Activated CD4-positive, alpha-beta T cell treated with anti-CD3 and anti-CD28 coated beads, Interleukin-2, amount 50 U/mL, for 1 hour (primary cell): ENCODE measurements at places on chromosomes 11 and 22.

DNA sequence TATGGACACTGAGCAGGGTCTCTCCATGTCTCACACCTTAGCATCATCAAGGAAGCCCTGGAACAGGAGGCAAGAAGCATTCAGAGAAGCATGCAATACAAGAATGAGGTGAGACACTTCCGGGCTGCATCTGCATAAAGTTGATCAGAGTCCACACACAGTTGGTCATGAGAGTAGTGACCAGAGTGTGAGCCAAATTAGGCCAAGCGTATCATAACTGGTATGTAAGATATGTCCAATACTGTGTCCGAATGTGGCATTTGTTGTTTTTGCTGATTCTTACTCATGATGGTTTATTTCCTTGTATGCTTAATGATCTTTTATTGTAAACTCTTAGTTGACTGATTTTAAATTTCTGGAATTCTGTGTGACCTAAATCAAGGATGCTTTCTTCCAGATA is 315.7 kb downstream of the INSC start:
- DNase-seq: no peak

DNA sequence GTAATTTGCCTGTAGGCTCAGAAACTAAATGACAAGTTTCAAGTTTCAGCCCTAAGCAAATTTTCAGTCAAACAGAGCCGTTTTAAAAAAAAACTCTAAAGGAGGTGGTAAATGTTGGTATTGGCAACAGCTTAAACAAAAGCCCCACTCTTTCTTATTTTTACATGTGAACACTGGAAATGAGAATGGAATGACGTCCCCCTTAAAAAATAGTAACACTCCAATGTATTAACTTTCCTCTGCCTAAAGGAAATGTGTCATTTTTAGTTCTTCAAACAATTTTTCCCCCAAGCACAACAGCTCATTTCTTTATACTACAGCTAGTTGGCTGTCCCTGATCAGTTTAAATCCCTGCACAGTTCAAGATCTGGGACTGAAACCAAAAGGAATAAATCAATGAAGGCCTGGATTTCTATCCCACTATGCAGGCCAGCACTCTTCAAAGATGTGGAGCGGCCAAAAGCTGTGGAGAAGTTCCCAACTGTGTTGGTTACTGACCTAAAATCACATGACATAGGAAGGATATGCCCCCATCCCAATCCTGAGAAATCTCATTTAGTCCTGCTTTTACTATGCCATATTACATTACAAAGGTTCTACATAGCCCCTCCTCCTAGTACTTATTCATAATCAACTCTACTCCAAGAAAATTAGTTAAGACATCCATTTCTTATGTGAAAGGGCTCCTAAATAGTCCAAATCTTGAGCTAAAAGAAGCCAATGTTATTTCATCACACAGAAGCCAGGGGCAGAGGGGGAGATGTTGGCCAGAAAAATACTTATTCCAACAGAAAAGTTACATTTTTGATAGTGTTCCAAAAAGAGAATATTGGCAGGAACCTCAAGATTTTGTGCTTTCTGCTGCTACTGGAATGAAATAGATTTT is 95.9 kb downstream of the CADM1 start:
- DNase-seq: no peak

DNA sequence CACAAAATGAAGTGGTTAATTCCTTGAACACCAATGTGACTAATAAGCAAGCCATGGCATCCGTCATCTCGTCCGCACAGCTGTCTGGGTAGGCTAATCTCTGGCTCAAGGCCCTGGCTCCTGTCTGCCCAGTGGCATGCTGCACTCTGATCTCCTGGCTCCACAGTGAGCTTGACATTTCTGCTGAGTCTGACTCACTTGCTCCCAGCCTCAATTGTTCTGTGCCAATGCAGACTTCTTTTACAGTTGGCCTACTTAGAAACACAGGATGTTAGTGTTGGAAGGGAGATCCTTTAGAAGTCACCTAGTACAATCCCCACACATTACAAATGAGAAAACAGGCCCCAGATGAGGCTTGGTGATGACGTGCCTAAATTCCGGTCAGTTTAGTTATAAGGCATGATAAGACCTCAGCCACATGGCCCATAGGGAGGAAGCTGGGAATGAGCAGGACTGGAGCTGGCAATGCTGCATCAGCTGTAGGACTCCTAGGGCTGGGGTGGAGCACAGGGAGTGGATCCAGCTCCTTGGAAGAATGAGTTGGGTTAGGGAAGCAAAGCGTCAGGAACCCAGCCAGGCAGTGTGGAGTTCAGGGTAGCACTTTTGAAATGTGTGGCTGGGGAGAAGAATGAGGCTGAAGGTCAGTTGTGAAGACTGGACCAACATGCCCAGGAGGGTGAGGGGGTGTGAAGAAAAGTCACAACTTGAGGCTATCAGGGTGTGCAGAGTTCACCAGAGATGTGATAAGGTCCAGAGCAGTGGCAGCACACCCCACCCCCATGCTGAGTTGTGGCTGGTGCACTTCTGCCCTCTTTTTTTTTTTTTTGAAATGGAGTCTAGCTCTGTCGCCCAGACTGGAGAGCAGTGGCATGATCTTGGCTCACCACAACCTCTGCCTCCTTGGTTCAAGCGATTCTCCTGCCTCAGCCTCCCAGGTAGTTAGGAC is 70.2 kb upstream of the EED start:
- no peak for DNase-seq

DNA sequence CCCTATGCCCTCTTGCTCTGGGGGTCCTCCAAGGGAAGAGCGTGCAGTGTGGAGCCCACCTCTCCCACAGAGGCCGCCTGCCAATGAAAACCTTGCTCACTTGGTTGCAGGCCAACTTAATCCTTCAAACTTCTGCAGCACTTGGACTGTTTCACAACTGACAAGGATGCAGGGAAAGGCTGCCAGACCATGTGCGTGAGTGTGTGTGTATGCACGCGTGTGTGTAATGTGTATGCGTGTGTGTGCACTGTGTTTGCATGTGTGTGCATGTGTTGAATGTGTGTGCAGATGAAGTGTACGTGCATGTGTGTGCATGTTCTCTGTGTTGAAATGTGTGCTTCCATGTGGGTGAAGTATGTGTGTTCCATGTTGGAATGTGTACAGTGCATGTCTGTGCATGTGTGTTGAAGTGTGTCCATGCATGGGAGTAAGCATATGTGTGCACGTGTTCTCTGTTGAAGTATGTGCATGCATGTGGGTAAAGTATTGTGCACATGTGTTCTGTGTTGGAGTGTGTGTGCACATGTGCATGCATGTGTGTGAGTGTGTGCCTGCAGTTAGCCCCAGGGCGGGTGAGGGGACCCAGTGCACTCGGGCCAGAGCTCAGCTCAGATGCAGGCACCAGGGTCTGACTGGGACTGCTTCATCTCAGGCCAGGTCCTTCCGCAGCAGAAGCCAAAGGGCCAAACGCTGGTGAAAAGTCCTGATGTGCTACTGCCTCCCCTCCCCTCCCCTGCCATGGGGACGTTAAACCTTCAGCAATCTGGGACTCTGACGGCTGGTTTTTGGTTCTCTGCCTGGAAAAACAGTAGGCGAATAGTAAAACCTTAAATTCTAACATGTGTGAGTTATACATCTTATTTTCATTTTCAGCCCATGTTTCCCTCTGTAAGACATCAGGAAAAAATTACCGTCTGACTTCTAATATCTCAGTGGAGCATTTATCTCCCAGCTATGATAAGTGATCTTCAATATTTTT is 72.0 kb downstream of the FLI1 start:
- no peak for DNase-seq

DNA sequence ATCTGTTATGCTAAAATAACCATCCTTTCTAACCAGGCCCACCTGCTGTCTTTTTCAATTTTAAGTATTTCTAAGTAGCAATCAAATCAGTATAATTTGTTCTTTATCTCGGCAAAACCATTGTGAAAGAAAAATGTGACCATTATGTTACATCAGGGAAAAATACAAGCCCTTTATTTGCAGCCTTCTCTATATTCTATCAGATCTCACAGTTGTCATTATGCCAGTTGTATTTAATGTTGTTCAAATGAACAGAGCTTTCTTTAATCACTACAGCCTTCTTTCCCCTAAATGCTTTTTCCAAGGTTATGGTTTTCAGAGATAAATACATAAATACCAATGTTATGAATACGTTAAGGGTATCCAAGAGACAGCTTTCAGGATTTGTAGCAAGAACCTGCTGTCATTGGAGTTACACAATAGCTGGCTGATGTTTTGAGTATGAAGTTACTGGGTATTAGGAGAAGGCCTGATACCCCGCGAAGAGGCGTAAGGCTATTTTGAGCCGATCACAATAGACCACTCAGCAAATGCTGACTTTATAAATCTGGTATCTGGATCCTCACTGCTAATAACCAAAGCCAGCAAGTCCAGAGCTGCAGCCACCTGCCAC is 406.3 kb downstream of the CADM1 start:
- no peak for DNase-seq

DNA sequence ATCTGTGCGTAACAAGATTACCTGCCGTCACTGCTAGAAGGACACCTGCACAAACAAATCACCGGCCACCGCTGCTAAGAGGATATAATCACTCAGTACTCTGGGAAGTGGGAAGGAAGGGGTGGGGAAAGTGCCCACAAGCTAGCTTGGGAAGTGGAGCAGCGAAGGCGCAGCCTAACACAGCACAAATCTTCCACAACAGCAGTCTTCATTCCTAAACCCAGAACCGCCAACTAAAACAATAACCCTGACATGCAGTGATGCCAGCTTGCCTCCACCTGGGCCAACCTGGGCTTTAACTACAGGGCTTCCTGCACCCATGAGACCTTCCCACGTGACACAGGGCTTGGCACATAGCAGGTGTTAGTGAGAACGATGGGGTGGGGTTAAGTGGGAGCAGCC is 5.1 kb downstream of the DGCR2 start:
- DNase-seq: no peak
